Fibroblast of skin of right biceps (primary cell): ENCODE measurements at places on chromosomes 4 and X.

DNA sequence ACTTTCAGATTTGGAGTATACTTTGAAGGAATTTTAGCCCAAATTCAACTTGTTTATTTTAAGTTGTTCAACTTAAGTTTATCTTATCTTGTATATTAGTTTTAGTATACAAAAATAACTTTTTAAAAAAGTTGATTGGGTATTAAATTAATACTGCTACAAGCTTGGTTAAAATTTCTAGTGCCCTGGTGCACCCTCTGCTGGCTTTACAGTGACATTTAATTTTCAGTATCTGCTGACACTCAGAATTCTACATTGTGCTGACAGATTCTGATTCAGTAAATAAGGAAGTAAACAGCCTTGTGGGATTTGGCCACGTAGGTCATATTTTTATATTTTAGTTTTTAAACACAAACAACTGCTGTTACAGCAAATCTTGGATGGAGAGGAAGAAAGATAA lies 2.9 kb downstream of the EDA start:
- DNase-seq: no peak

DNA sequence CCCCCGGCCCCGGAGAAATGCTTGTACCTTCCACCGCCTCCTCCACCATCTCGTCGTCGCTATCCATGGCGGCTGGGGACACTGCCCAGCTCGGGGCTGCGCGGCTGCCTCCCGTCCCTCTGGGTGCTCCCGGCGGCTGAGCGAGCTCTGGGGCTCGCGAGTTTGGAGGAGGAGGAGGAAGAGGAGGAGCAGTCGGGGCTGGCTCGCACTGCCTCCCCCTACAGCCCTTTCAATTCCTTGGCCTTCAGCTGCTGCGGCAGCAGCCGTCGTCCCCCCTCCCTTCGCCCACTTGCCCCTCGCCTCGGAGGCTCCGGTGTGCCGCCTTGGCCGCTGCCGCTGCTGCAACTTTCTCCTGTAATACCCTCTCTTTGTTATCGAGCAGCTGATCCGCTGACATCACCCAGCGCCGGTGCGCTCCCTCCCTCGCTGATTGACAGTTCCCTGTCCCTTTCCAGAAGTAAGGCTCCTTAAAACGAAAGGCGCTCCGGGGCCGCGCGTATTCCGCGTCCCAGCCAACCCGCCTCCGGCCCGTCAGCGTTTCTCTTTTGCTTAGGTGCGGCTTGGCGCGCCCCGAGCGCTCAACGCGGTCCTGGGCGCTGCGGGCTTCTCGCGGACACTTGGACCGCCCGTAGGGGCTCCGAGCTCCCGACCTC lies at the start of gene SETD7:
SETD7 (minus strand) TSS at position 149 of the 653 bp plus-strand sequence; CDS start at position 67, 82 bp downstream.
- peak; percentile 86 for DNase-seq

GRCh38 chrX:19670321-19670750 lies 155.0 kb upstream of the MAP3K15 start:
- DNase-seq: peak; percentile 35

DNA sequence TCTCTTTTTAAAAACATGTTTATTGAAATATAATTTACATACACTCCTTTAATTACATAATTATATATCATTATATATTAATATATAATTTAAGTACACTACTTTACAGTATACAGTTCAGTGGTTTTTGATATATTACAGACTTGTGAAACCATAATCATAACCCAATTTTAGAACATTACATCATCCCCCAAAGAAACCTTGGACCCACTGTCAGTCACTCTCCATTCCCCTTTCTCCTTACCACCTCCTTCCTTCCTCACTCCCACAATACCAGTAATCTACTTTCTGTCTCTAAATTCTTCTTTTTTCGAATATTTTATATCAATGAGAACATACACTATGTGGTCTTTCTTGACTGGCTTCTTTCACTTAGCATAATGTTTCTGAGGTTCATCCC lies 17.9 kb upstream of the EXOSC9 start:
- DNase-seq: no peak

- DNase-seq: no peak
Observed at GRCh38 chrX:117038918-117039440, 576.2 kb upstream of the CT83 start.

- DNase-seq: no peak
Observed at GRCh38 chr4:88166608-88167007, 8.2 kb upstream of the ABCG2 start.

DNA sequence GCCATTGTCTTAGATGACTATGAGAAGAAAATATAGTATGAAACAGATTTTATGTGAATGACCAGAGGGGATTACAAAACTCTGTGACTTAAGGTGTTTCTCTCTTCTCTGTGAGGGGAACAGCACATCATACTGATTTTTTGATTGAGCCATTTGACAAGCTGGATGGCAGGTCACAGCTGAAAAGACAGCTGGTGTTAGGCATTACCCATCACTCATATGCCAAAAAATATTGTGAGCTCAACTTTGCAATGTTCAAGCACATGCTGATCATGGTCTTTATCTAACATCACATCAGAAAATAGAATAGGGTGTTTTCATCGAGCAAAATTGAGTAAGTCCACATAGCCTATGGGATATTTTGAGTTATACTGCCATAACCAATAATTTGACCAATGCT lies 86.7 kb upstream of the TECRL start:
- no peak for DNase-seq

DNA sequence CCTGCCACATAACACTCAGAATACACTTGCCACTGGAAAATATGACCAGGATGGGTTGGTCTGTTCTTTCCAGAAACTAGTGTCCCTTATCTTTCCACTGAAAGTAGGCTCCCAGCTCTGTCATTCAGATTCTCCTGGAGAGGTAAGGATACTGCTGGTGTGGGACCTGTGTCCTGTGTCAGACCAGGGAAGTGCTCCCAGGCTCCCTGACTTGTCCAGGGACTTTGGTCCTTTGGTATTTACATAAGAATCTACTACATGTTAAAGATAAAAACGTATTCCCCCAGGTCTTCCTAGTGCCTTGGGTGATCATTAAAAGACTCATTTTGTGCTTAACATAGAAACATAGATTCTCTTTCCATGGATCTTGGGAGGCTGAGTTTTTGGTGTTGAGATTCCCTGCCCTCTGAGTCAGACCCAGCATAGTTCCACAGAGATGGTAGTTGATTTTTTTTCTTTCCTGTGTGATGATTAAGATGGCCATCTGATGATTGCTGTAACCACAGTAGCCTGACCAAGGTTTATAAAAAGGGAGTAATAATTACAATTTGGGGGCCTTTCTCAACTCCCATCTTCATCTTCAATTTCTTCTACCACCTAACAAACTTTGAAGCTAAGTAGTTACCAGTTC lies 159.8 kb upstream of the JADE1 start:
- DNase-seq: peak; percentile 81

DNA sequence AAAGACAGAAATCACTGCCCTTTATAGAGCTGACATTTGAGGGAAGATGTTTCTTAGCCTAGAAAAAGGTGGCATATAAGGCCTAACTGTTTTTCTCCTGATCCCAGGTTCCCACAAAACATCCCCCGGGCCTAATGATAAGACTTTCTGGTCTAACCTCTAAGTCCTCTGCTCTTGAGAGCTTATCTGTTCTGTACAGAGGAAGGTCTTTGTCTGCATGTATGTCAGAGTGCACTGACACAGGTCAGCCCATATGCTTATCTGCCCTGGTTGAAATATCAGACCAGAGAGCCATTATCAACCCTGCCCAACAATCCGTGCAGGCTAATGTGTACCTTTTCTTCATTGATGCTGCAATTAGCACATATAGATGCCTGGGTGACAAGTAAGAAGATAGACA lies 76.2 kb downstream of the ARHGEF9 start:
- no peak for DNase-seq

DNA sequence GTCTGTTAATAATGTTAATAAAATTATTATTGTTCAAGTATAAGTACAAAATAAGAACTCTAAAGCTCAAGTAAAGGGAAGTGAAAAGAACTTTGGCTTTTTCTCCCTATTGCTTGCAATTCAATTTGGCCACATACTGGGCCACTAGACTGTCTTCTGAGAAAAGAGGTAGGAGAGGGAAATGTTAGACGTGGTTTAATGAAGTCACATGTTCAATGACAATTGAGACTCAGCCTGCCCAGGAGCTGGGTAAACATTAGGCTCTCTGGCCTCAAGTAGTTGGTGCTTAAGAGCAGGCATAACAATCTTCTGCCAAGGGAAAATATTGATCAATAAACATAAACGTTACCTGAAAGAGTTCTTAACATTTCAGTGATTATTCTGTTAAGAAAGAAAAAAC lies 15.1 kb upstream of the PRSS12 start:
- DNase-seq: no peak

- peak; percentile 44 for DNase-seq
Observed at GRCh38 chrX:129957241-129958082, 25.0 kb upstream of the BCORL1 start.

GRCh38 chrX:115393271-115393670 lies 103.8 kb downstream of the LUZP4 start:
- DNase-seq: peak; percentile 83

GRCh38 chr4:17336524-17336961 lies 175.3 kb downstream of the QDPR start:
- no peak for DNase-seq

- no peak for DNase-seq
Observed at GRCh38 chr4:12770351-12770750, 713.8 kb downstream of the RAB28 start.

- peak; percentile 57 for DNase-seq
Observed at GRCh38 chrX:22095286-22095685, 63.2 kb downstream of the PHEX start.

DNA sequence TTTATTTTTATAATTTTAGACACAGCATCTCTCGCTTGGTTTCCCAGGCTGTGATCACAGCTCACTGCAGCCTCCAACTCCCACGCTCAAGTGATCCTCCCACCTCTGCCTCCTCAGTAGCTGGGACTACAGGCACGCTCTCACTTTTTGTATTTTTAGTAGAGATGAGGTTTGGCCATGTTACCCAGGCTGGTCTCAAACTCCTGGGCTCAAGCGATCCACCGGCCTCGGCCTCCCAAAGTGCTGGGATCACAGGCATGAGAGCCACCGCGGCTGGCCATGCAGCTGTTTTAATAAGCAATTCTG lies 39.1 kb downstream of the DHRSX start:
- no peak for DNase-seq

DNA sequence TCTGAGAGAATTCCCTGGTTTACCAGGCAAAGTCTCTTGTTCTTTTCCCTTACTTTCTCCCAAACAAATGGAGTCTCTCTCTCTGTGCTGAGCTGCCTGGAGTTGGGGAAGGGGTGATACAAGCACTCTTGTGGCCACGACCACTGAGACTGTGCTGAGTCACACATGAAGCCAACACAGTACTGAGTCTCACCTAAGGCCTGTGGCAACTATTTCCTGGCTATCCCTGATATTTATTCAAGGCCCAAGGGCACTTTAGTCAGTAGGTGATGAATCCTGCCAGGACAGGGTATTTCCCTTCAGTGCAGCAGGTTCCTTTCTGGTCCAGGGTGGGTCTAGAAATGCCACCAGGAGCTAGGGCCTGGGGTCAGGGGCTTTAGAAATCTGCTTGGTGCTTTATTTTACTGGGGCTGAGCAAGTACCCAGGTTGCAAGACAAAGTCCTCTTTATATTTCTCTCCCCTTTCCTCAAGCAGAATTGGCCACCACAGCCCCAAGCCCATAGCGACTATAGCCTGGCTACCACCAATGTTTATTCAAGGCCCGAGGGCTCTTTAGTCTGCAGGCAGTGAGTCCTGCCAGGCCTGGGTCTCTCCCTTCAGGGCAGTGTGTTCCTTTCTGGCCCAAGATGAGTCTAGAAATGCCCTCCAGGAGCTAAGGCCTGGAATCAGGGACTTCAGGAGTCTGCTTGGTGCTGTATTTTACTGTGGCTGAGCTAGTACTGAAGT lies 10.5 kb downstream of the ARL13A start:
- DNase-seq: no peak

DNA sequence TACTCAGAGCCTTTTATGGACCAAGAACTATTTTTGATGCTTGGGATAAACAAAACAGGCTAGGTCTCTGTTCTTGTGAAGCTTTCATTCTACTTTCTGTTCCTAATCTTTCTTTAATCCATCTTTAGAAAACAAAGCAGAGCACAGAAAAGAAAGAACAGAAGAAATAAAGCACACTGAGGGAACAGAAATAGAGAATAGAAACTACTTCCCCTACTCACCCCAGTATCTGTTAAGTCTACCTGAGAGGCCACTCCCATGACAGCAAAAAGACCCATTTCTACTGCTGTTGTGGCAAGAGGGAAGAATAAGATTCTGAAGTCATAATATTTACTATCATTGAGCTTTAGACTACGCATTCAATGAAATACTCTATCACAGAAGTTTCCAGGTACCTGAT lies 9.2 kb downstream of the RFC1 start:
- DNase-seq: no peak

- peak; percentile 7 for DNase-seq
Observed at GRCh38 chrX:106874075-106874474, 29.1 kb downstream of the RIPPLY1 start.
